Neural cell (in vitro differentiated cells): ENCODE measurements at places on chromosomes 6 and 20. TPM values are rescaled to one million over a fixed set of nuclear protein-coding genes. Genes with fewer than 3 reads are reported as not detected.

ZC3H12D gene
- polyA plus RNA-seq: 0.66 and 1.0 TPM in 2 replicates

RHAG gene
- polyA plus RNA-seq: not detected in 2 replicates

IMPG1 gene
- polyA plus RNA-seq: not detected in 2 replicates

DHX16 gene
- polyA plus RNA-seq: 29.1 and 31.9 TPM in 2 replicates

CASP8AP2 gene
- polyA plus RNA-seq: 13.3 and 16.8 TPM in 2 replicates

LTA gene
- polyA plus RNA-seq: 0.56 TPM in 1 of 2 replicates, not detected in the other

ENPP1 gene
- polyA plus RNA-seq: 0.52 TPM in 1 of 2 replicates, not detected in the other

C20orf141 gene
- not detected in 2 replicates for polyA plus RNA-seq

WFDC2 gene
- polyA plus RNA-seq: not detected in 2 replicates

SLC52A3 gene
- not detected in 2 replicates for polyA plus RNA-seq

INSM1 gene
- polyA plus RNA-seq: 8.6 and 9.4 TPM in 2 replicates

ARMC2 gene
- polyA plus RNA-seq: 18.6 and 18.8 TPM in 2 replicates

EPPIN gene
- not detected in 2 replicates for polyA plus RNA-seq

PTK6 gene
- not detected in 2 replicates for polyA plus RNA-seq

TBXT gene
- polyA plus RNA-seq: not detected in 2 replicates

LY6G6D gene
- polyA plus RNA-seq: not detected in 2 replicates
